ENCODE measurements at places on chromosomes 13 and 19.

DNA sequence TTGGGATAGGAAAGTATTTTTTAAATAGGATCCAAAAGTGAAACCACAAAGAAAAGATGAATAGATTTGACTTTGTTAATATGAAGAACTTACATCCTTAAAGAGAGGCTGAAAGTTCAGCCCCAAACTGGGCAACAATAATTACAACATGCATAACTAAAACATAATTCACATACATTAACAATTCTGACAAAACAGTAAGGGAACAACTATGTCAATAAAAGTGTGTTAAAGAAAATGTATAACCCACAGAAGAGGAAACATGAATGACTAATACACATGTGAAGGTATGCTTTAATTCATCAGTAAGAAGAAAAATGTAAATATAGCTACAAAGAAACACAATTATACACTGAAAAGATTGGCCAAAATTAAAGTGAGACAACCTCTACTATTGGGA is 1597.6 kb upstream of the MIR17HG start:
- no peak for DNase-seq

DNA sequence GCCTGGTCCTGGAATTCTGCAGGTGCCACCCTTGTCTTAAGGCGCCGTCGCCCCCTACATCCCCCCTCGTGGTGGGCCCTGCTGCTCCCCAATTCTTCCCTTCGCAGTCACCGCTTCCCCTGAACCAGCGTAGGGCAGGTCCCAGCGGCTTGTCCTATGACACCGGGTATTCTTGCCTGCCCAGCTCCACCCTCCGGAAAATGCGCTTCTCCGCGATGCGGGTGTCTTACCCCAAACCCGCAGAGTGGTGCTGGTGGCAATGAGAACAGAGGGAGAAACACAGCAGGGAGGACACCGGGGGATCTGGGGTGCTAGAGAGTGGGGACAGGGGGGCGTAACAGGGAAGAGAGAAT is 9.0 kb downstream of the ZNF808 start:
- DNase-seq: no peak

GRCh38 chr13:106541826-106542225 is 6.4 kb upstream of the EFNB2 start:
- DNase-seq: no peak

DNA sequence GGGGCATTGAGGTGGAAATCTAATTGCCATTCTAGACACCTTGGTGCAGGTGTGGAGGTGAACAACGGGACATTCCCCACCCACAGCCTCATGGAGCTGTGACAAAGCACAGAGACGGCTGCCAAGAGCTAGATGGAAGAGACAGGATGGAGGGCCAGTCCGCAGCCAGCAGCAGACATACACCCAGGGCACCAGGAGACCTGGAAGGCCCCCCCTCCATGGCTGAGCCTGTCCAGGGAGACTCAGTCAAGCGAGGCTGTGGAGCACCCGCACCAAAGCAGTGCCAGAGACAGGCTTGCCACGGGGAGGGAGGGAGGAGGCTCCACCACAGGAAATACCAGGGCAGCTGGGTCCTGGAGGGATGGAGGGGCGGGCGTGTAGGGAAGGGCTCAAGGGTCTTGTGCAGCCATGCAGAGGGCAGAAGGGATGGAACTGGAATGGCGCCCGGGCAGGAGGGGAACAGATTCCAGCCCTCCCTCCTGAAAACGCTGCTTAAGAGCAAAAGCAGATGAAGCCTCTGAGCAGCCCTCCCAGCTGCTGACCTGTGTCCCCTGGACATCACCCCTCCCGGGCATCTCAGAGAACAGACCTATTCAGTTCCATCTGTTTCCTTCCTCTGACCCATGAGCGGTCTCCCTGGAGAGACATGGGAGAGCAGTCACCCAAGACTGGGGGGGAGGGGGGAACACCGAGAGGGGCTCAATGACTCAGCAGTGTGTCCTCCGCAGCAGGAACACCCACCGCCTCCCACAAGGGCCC is 14.4 kb downstream of the EPS15L1 start:
- no peak for DNase-seq

DNA sequence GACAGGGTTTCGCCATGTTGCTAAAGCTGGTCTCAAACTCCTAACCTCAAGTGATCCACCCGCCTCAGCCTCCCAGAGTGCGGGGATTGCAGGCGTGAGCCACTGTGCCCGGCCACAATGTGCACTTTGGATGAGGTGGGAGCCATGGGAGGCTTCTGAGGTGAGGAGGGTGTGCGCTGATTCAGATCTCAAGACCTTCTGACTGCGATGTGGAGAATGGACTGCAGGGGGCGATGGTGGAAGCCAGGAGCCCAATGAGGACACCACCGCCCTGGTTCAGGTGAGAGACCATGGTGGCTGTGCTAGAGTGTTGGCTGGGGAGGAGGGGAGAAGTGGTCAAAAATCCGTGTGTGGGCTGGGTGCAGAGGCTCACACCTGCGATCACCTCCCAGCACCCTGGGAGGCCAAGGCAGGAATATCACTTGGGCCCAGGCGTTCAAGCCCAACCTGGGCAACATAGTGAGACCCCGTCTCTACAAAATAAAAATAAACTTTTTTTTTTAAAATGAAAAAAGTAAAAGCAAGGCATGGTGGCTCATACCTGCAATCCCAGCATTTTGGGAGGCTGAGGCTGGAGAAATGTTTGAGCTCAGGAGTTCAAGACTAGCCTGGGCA is 5.6 kb downstream of the INAFM1 start:
- DNase-seq: no peak

DNA sequence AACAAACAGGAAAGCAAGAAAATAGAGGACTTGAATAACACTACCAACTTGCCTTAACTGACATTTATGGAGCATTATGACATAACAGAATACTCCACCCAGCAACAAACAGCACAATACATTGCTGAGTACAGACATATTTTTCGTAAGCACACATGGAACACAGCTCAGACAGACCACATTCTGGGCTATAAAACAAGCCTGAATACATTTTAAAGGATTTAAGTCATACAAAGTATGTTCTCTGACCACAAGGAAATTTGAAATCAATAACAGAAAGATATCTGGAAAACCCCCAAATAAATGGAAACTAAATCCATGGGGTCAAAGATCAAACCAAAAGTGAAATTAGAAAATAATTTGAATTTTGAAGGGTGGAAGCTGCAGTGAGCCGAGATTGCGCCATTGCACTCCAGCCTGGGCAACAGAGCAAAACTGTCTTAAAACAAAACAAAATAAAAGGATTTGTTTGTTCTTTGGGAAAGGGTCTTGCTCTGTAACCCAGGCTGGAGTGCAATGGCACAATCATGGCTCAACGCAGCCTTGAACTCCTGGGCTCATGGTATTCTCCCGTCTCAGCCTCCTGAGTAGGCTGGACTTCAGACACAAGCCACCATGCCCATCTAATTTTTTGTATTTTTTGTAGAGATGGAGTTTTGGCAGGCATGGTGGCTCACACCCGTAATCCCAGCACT is 5.6 kb downstream of the ZDHHC20 start:
- DNase-seq: no peak

GRCh38 chr19:40090241-40091204 is at the start of gene ZNF780A:
TSS of gene ZNF780A (minus strand) at chr19:40090943. CDS start at chr19:40084753, 6,190 bp downstream.
- DNase-seq: peak; percentile 24

GRCh38 chr19:3465552-3465951 is 14.8 kb downstream of the SMIM24 start:
- no peak for DNase-seq

DNA sequence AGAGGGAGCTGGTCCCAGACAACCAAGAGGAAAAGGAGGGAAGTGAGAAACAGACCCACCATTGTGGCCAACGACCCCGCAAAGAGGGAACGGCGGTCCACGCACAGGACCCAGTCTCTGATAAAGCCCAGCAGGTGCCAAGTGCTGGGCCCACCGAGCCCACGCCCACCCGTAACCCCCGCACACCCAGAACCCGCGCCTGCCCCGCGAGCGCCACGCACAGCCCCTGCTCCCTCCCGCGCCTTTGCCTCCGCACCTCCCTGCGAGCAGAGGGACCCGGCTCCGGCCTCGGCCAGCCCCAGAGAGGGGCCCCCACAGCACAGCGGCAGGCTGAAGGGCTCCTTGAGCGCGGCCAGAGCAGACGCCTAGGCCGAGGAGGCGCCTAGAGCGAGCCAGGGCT is 1192.2 kb downstream of the PCDH17 start:
- DNase-seq: no peak

DNA sequence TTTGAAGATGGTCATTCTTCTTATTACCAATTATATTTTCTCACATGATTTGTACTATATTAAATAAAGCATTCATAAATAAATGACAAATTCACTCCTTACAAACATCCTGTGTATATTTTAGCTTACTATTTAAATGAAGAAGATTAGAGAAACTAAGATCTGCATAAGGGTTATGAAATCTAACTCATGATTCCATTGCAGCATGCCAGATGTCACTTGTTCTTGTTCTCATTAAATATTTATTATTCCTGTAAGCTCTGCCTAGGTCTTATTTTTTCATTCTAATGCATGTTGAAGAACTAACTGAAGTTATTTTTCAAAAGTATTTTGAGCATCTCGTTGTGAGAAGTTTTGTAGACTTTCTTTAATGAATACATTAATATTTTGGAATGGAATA is 18.3 kb downstream of the NUP58 start:
- DNase-seq: no peak

- DNase-seq: no peak
Measured at GRCh38 chr13:108166078-108166477, 49.3 kb downstream of the LIG4 start.

Data from HFF-Myc (cell line).